Activated CD8-positive, alpha-beta T cell treated with anti-CD3 and anti-CD28 coated beads, Interleukin-2, amount 10 ng/mL, durations not matched to agents 7 days and 5 days (primary cell): ENCODE measurements at places on chromosomes 1 and 21.

GRCh38 chr1:226310637-226311195, 1.8 kb upstream of the LIN9 start:
- DNase-seq, result no peak

GRCh38 chr21:23534850-23535249, 2072.4 kb downstream of the MRPL39 start:
- no peak for DNase-seq

GRCh38 chr1:28604411-28604810, 12.3 kb downstream of the RAB42 start:
- no peak for DNase-seq

DNA sequence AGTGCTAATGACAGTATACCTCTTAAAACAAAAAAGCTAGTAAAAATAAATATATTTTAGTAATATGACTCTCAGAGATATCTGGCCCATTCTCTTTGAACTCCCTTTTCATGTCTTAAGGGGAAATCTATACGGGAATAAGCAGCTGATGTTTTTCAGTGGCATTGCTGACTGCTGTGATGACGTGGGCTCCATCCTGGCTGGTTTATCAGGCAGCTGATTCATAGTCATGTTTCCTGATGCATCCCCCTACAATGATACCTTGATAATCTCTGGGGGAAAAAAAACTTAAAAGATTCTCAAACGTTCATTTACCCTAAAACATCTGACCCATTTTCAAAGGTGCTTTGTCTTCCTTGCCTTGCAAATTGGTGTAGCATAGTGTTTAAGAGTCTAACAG, 53.8 kb downstream of the ABCA4 start:
- no peak for DNase-seq

GRCh38 chr1:38898653-38899230, 17.4 kb upstream of the GJA9 start:
- DNase-seq, result no peak

DNA sequence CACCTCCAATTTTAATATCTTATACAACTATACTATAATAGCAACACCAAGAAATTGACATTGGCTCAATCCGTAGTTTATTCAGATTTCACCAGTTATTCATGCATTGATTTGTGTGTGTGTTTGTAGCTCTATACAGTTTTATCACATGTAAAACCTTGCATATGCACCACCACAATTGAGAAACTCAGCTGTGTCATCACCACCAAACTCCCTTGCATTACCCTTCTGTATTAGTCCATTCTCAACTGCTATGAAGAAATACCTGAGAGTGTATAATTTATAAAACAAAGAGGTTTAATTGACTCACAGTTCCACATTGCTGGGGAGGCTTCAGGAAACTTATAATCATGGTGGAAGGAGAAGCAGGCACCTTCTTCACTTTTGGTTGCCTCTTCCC, 162.1 kb downstream of the PATJ start:
- DNase-seq, result no peak

DNA sequence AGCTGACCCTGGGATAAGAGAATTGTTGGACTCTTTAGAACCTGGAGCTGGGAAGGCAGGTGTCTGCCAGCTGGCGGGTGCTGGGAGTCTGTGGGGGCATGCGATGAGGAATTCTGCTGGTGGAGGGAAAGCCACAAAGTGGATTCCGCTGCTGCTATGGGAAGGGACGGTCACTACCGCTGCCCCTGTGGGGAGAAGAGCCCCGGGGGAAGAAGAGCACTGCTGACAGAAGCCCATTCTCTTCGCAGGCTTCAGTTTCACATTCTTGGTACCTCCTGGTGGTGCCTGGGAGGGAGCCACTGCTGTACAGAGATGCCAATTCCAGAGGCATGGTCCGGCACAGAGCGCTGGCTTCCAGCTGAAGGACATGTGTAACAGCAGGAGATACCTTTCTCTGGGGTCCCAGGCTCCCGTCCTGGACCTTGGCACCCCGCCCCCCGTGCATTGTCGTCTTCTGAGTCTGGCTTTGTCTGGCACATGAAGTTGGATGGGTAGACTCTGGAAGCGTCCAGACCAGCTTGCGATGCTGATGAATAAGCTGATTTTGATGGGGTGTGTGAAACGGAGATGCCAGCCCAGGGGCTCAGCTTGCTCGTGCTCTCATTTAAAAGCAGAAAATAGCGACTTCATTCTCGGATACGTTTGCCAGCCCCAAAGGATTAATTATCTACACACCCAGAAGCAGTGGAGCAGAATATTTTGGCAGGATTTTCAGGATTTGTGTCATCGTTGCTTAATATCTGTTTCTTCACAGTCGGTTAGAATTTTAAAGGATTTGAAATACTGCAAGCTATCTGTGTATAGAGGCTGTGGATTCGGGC, 13.2 kb downstream of the PDXK start:
- no peak for DNase-seq
